CD4-positive, alpha-beta T cell treated with Interleukin-1 beta for 1 hour (primary cell): ENCODE measurements at places on chromosomes 3 and 15.

DNA sequence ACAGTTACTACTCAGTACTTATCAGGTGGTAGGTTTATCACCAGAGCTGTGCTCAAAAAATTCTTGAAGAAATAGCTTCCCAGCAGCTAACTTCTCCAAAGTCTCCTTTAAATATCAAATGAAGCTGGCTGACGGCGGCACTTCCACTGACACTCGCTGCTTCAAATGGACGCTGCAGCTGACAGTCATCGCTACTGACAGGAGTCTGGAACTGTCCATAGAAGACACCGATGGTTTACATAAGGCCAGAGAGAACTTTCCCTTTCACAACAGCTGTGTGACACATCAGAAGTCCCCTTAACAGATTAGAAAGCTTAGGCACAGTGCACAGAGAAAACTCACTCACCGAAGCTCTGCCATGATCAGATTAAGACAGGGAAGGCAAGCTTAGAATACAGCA, 270.2 kb downstream of the SHOX2 start:
- DNase-seq: no peak

GRCh38 chr3:141147657-141148056, 84.0 kb upstream of the PXYLP1 start:
- DNase-seq: no peak

DNA sequence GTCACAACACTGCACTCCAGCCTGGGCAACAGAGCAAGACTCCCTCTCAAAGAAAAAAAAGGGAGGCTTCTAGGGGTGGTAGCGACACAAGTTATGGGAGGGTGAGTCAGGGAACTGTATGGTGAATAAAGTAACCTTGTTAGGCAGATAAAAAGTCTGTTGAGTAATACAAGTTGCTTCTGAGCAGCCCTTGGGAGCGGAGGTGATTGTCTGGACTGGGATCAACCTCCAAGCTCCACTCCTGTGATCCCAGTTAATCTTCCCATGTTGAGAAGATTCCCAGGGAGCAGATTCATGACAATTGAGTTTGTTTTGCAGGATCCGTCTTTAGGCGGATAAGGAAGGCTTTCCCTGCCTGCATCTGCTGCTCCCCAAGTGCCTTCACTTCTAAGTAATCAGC, 335.9 kb downstream of the THSD4 start:
- DNase-seq: no peak

DNA sequence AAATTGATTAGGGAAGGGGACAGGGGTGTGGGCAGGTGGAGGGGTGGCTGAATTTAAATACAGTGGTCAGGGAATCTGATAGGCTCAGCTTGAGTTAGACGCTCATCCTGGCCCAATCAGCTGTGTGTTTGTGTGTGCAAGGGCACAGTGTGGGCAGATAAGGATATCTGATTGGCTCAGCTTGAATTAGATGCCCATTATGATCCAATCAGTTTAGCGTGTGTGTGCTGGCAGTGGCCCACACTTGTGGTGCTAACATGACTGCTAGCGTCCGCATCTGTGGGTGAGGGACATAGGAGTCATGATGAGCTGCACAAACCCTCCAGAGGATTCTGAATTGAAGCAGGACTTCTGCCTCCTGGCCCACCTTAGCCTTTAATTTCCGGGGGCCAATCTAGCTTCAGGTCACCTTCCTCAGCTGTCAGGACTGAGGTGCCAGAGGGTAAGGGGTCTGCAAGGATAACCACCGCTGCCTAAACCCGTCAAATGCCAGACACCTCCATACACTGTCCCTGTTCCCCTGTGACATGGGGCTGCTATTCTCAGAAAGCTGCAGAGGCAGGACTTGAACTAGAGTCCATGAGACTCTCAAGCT, 97.3 kb downstream of the CORO2B start:
- DNase-seq: no peak

DNA sequence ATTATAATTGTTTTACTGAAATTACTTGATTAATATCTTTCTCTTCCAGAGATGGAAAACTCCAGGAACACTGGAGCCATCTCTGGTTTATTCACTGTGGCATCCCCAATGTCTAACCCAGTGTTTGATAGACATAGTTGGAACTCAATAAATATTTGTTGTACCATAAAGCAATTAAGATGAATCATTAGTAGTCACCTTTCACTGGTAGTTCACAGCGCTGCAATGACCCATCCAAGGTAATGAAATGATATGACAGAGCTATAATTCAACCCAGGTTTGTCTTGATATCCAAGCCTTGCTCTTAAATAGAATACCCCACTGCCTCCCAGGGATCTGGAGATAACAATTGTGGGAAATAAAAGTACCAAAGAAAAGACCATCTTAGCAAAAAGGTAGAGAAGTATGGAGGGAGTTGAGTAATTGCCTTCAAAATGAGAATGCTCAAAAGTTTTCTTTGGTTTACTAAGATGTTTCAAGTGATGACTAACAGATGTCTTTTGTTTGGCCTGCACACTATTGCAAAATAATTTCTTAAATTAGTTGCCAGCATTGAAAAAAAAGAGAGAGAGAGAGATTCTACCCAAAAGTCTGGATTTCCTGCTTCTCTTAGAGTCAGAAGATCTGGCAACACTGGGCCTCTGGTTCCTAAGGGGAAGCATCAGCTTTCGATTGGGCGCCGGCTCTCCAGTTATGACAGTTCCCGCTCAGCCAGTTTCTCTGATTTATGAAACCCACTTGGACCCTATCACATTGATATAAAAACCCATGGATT, 348.5 kb downstream of the ERC2 start:
- DNase-seq: no peak

DNA sequence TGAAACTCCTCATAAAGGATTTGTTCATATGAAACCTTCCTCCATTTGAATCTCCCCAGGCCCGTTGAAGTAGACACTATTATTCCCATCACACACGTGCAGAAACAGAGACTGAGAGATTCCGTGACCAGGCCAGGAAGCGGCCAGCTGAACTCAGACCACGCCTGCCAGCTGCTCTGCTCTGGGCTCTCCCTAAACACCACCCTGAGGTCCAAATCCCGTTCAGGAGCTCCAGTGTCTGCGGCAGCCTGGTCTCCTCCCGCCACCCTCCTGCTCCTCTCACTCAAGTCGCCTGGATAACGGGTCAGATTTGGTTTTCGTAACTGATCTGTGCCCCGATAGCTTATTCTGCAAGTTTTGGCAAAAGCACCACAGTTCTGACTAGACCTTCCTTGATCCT, 53.6 kb upstream of the SNRPA1 start:
- DNase-seq: no peak

- DNase-seq: no peak
Observed at GRCh38 chr3:134427400-134428111, 53.3 kb upstream of the AMOTL2 start.

DNA sequence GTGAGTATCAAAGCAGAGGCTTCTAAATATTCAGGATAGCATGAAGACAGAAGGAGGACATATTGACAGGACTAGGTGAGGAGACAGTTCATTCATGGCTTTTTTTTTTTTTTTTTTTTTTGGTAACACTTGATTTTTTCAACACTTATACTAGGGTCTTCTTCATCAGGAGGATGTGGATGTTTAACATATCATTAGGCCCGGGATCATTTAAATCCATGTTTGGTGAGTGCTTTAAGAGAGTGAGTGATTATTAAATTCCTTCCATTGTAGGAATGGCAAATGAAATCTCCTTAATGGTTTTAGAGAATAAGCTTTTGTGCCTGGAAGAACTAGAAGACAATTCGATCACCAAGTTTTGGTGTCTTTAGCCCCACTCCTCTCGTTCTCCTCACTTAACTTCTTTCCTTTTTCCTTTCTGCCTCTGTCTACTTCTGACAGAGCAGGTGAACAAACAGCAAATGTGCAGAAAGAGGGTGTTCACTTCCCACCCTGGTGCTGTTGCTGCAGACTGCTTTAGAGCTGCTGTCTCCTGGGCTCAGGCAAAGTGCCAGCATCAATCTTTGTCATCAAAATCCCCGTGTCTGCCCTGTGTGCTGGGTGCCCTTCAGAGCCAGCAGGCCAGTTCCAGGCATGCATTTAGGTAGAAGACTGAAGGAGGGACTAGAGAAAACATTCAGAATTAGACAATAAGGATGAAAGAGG, 35.6 kb upstream of the RAB11A start:
- DNase-seq: no peak

GRCh38 chr15:71543413-71543812, 266.9 kb upstream of the NR2E3 start:
- DNase-seq: no peak

DNA sequence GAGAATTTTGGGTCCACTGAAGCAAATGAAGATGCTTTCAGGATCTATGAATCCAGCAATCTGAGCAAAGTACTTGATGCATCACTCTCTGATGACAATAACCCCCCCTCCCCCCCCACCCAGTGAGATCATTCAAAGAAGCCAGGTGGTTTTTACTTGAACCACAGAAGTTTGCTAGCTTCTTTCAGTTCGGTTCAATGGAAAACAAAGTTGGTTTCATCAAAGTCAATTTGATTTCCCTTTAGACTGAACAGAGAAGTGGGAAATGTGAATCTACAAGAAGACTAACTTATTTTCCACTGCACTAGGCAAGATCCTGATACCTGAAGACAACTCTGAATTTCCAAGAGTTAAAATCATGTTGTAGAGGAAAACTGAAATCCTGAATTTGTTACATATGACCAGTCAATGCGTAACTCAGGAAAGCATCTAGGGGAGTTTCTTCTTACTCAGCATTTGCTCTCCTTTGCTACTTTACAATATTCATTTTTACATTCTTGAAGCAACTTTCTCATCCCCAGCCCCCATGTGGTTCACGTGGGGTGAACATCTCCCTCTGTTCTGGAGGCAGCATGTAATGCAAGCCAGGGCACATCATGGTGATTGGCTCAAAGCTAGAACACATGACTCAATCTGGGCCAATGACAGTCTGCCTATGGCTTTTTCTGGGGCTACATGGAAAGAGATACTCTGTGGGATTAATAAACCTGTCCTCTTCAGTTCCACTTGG, 572.6 kb downstream of the FOXP1 start:
- DNase-seq: peak; percentile 62

DNA sequence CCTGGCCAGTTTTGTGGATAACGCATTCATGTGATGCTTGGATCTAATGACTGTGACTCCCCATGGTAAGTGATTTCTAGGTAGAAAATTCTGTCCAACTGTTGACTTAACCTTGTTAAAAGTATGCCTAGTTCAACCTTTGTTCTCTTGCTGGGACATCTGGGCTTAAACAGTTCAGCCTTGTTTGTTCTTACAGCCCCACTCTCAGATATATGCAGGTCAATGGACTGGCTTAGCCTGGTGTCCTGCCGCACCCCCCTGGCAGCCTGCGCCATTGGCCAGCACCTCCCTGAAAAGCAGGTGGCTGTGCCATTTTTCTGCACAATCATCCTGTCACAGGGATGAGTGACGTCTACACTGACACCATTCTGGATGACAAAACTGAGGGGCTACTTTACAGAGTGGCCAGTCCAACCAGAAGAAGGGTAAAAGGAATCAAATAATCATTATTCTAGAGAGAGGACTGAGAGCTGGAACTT, 244.7 kb upstream of the ONECUT1 start:
- DNase-seq: no peak

DNA sequence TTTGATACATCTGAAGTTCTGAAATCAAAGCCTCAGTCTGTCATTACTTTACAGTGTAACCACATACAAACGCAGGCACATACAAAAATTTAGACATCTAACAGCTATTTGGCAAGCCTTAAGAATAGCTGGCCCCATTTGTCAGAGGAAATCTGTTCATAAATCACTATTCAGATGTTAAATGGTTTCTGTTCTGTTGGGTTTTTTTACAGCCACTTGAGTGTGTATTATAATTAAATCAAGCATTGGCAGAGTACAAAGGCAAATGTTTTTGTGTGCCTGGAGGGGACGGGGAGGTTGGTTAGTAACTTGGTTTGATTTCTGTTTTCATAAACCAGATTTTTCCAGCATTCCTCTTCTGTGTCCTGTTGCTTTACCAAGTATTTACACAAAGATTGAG, 24.1 kb downstream of the PIGB start:
- no peak for DNase-seq

GRCh38 chr3:123448536-123449101, at the start of gene ADCY5:
TSS of gene ADCY5 (minus strand) at chr3:123449090. CDS start at chr3:123448545, 545 bp downstream.
- DNase-seq: no peak

GRCh38 chr3:72407766-72408165, 440.5 kb downstream of the SHQ1 start:
- no peak for DNase-seq

DNA sequence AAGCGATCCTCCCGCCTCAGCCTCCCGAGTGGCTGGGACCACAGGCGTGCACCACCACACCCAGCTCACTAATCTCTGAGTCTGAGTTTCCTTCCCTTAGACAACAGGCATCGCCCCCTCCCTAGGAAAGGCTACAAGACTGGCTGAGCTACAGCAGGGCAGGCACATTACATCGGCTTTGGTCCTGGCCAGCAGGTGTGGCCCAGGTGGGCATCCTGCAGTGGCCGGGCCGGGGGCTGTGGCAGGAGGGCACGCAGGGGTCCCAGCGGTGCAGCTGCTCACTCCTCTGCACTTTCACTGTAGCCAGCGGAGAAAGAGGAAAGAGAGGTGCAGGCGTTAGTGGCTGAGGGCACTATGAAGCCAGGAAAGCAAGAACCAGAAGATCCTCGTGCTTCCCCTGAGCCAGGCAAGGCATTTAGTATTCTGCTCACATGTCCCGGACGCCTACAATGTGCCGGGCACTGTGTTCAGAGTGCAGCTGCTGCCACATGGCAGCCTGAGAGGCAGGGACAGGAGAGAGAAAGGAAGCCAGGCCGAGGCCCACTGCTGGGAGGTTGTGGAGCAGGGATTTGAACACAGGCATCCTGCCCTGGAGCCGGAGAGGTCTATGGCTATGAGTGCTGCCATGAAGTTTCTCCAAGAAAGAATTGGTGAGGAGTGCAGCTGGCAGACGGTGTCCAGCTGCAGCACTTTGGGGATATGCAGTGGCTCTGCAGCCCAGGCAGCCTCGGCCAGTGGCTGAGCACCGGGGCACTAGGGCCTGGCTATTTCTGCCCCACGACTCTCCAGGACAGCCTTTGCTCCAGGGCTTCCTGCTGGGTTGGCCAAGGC, 22.3 kb downstream of the GRIP2 start:
- DNase-seq: no peak

GRCh38 chr15:97961067-97961954, 808 bp downstream of the ARRDC4 start:
- DNase-seq: peak; percentile 16

- DNase-seq: no peak
Observed at GRCh38 chr15:96409215-96410138, 79.0 kb downstream of the NR2F2 start.

DNA sequence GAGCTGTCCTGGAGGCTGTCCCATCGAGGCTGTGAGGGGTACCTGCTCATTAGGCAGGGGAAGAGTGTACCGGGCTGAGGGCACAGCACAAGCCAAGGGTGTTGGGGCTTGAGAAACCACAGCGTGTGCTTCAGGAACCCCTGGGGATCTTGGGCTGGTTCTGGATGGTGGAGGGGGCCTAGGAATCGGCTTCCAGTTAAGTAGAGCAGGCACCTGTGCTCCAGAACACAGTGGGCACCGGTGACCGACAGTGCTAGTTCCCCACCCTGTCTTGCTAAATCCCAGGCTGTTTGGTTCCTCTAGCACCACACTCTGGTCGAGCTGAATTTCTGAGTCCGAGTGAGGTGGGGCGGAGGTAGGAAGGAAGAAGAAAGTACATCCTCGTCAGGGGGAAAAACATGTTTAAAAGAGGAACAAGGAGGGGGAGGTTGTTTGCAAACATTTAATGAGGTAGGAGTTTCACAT, 29.1 kb downstream of the SLC6A6 start:
- DNase-seq: no peak
